Gastrocnemius medialis (tissue), 4 donors: ENCODE measurements at places on chromosomes 7 and 10. TPM values are rescaled to one million over a fixed set of nuclear protein-coding genes. Genes with fewer than 3 reads are reported as not detected.

The PHYHIPL gene
- not detected for total RNA-seq

The LIPK gene
- total RNA-seq = not detected

The ATXN7L1 gene
- total RNA-seq = 3.2 TPM

The KDM7A gene
- total RNA-seq = 108 TPM

DNA sequence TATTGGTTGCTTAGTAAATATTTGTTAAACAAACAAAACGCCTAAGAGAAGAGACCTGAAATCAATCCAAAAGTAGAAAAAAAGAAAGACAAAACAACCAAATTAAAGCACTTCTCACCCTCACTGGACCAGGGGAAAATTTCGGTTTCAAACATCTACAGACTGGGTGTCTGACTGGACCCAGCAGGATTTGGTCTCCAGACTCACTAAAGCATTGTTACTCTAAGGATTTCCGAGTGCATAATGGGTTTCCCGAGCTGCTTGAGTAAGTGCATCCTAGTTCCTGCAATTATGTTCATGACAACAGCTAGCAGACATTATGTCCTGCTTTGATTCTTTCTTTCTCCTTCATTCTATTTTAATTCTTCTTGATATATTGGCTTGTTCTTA is 51.8 kb upstream of the FAM3C start:
- no peak for DNase-seq

DNA sequence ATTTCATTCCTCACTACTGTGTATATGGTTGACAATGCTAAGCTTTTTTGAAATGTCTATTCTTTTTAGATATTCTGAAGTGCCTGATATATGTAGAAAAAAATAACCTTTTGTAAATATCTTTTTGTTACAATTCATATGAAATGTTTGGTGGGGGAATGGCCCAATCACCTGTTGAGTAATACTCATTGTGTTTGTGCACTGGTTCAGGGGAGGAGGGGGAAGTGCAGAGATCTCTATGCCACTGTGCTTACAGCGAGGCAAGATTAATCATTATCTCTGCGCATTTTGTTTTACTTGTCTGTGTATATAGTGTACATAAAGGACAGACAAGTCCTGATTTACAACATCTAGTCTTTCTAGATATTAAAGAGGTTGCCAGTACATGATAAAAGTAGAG is 25.2 kb downstream of the NUP42 start:
- DNase-seq = no peak

DNA sequence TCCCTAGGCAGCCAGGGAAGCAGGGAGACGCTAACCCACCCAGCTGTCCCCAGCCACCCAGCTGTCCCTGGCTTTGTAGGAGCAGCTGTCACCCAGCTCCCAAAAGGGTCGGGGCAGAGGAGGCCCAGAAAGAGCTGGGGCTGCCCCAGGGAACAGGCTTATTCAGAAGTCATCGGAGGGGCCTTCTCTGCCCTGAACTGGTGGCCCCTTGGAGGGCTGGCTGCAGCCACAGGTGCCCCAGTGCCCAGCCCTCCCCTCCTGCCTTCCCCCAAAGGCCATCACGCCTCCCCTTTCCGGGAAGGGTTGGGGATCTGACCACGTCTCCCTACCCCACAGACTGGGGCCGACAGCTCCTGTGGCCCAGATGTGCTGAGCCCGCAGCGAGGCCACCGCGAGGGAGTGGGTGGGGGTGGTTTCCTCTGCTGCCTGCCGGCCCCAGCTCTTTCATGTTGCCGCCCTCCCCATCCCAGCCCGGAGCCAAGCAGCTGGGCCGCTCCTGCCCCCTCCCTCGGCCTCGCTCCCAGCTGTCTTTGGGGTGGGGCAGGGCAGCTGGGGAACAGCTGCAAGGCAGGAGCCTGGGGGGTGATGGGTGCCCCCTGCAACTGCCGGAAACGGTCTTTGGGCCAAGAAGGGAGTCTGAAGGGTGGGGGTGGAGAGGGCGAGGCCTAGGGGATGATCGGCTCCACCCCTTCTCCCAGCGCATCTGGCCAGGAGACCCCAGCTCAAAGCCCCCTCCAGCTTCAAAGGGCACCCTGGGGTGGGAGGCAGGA is 16.8 kb downstream of the TRIM8 start:
- peak; percentile 56 for DNase-seq

DNA sequence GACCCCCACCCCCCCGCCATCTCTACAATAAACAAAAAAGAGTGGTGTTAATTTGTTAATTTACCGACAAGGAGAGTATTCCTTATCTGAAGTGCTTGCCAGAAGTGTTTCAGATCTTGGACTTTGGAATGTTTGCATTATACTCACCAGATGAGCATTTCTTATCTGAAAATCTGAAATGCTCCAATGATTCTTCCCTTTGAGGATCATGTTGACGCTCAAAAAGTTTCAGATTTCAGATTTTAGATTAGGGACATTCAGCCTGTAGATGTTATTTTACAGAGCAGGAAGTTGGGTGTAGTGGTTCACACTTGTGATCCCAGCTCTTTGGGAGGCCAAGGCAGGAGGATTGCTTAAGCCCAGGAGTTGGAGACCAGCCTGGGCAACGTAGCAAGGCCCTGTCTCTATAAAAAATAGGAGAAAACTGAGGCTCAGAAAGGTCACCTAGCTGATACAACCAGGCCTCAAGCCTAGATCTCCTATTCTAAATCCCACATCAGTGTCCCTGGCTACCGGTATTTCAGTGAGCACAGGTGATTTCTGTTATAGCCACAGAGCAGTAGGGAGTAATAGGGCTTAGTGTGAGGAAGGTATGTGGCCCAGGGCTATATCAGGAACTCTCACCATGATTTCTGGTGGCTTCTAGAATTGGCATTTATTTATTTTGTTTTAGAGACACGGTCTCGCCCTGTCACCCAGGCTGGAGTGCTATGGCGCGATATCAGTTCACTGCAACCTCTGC is 35.4 kb downstream of the TMEM120A start:
- no peak for DNase-seq

DNA sequence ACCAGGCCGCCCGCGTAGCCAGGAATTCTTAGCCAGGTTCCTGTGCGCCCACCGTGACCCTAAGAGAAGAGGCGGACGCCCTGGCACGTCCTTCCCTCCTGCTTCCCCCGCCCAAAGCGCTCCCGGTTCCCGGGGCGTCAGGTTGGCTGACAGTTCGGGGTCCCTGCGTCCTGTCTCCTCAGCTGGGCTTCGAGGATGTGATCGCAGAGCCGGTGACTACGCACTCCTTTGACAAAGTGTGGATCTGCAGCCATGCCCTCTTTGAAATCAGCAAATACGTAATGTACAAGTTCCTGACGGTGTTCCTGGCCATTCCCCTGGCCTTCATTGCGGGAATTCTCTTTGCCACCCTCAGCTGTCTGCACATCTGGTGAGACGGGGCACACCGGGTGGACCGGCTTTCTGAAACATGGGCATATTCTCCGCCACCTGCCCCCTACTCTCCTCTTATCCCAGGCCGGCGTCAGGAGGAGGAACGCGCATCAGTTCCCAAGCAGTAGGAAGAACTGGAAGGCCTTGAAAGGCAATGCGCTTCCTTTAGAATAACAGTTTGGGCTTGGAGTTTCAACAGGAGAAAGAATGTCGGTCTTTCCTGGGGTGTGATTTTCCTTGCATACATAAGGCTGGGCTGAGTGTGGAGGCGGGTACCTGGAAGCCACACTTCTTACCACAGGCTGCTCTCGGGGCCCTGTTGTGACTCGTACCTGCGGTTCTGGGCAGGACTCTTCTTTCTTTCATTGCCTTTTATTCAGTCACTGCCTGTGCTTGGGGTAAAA is 728 bp downstream of the CAV2 start:
- DNase-seq = no peak

- DNase-seq = no peak
Observed at GRCh38 chr10:10014846-10015245, 1002.8 kb upstream of the CELF2 start.

GRCh38 chr7:141436575-141437075 is 114.6 kb upstream of the AGK start:
- no peak for DNase-seq
